ENCODE measurements at places on chromosomes 1 and 21.

DNA sequence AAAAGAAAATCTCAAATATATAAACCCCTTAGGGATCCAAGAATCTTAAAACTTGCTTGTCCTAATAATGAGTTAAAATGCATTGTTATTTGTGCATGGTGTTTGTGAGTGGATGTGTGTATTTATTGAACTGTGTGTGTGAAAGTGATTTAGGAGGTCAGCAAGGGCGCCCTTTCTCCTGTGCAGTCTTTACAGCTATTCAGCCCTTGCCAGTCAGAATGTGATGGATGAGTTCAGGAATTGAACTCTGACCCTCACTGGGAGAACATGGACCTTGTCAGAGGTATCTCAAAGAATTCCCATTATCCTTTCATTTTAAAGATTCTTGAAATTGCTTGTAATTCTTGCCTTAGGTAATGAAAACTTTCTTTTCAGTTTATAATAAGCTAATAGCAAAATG, 493.0 kb upstream of the ADGRL4 start:
- no peak for DNase-seq

GRCh38 chr1:45375104-45376090, 35.2 kb upstream of the MUTYH start:
- DNase-seq, result no peak

- DNase-seq, result no peak
Measured at GRCh38 chr1:230633469-230633868, 8.8 kb upstream of the COG2 start.

DNA sequence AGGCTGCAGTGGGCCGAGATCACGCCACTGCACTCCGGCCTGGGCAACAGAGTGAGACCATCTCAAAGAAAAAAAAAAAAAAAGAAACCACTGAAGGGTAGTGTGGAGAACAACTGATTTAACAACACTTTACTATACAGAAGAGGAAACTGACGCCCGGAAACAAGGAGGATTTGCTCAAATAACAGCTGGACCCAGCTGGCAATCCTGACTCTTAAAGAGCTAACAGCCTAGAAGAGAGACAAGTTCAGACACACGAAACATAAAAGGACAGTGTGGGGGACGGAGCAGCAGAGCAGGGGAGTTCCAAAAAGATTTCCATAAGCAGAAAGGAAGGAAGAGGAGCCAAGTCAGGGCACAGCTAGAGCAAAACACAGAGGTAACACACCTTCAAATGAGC, 4.4 kb downstream of the ECHDC2 start:
- DNase-seq, result no peak

DNA sequence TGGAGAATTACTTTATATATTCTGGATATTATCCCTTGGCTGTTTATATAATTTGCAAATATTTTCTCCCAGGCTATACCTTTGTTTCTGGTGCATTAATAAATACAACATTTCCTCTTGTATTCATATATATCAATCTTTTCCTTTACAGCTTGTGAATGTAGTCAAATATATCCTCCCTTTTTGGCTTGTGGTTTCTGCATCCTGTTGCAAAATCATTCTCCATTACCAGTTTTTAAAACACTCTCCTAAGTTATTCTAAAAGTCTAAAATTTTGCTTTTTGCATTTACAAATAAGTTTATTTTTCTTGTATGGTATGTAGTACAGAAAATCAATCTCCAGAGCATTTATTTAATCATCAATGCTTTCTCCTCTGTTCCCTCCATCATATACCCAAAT, 909.4 kb downstream of the ADGRL2 start:
- no peak for DNase-seq

DNA sequence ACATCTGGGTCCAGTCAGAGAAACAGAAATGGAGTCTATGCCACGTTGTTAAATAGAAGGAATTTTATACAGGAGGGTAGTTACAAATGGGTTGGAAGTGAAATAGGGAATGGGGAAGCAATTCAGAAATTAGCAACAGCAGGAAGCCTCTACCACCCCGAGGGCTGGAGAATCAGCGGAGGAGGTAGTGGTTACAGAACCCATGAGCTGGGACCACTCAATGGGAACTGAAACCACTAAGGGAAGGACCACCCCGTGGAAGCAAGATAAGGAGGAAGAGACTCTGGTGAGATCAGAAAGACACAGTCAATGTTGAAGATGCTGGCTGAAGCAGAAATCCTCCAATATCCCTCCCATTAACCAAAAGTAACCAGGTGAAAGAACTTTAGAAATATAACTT, 15.5 kb upstream of the MAST2 start:
- no peak for DNase-seq

- peak; percentile 93 for DNase-seq
Measured at GRCh38 chr1:178536844-178537371, 24.0 kb downstream of the TEX35 start.

DNA sequence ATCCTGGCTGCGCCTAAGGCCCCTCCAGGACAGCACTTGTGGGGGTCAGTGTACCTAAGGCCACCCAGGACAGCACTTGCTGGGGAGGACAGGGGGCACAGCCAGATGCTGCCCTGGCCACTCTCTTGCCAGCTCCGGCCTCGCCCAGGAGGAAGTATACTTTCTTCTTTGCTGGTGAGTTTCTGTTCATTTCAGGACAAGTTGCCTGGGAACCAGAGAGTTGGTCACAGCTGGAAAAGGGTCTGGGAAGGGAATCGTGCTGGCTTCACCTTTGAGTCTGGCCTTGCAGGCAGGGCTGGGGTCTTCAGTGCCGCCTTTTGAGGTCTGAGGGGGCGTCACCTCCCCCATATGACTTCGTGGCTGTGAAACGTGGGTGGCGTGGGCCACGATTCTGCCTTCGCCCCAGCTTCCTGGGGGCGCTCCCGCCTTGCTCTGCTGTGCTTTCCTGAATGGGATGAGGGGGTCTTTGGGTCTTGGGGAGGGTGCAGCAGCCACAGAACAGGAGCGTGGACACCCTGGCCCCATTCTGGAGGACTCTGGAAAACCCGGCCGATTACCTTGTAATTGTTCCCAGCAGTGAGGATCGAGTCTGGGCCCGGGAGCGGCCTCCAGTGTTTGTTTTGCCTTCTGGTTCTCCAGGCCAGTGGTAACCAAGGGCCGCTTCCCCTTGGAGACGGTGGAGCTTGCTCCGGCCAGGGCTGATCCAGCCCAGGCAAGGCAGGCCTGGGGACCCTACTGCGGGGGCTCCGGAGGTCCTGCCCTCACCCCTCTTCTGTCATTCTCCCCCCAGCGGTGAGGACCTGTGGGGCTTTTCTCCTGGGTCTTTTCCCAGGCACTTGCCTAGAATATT, 45.9 kb downstream of the SPSB1 start:
- no peak for DNase-seq

DNA sequence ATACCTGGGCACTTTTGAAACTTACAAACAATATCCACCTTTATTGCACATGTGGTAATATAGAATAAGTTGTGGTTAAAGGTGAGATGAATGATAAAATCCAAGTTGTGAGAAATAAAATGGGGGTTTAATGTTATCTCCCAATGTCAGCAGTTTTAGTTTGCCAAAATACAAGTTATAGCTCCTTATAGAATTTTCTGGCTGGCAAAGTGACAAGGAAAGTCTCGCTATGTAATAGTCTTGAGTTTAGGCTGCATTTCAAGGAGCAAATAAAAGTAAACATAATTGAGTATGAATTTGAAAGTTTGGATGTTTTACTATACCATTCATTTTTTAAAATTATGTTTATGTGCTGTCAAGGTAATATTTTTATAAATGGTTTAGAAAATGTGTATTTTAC, 15.0 kb upstream of the NEXN start:
- DNase-seq, result no peak

- DNase-seq, result no peak
Measured at GRCh38 chr1:24373044-24373443, 40.5 kb downstream of the STPG1 start.

DNA sequence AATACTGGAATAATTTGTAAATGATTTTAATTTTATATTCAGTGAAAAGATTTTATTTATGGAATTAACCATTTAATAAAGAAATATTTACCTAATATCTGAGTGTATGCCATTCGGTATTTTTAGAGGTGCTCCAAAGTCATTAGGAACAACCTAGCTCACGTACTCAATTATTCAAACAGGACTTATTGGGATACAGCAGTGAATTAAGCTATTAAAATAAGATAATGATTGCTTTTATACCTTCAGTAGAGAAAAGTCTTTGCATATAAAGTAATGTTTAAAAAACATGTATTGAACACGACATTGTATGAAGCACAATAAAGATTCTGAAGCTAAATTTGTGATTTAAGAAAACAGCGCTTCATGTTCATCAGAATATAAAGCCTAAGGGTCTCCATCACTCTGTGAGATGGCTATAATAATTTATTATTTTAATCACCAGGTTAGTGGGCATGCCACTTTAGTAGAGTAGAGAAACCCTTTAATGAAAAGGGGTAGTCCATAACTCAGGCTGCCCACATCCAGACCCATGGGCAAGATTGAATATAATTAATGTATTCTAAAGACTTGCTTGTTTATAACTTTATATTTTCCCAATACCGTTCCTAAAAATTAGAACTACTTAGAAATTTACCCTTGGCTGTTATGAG, 3.2 kb downstream of the CCN1 start:
- no peak for DNase-seq

DNA sequence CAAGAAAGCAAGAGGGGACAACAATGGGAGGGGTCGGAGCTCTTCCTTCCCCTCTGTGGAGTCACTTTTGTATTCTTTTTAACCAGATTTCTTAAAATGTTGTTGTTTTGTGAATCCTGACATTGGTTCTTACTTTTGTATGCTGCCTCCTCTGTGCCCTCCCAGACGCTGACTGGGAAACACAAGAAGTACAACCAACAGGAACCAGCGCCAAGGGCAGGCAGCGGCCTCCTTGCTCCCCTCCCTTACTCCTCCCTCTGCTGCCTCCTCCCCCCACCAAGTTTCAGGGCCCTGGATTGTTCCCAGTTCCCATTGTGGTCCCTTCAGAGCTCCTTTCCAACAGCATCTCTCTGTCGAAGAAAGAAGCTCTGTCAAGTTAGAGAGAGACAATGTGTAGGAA, 111.1 kb downstream of the BRINP2 start:
- DNase-seq, result no peak

DNA sequence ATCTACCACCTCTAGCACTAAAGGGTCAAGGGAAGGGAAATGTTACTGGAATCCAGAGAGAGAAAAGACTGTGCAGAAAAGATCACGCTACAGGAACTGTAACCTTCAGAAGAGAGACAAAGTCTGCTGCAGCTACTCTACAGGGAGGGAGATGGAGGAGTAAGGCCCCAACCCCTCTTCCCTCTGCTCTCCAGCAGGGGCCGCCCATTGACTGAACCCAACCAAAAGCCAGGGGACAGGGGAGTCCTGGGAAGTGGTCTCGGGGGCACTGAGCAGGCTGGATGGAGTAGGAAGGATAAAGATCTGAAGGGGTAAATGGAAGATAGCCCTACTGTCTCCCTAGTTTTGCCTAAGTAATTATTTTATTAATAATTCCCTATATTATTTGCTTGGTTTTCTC, 72.8 kb upstream of the NR5A2 start:
- DNase-seq, result no peak

GRCh38 chr1:67882196-67882958, 49.1 kb upstream of the GNG12 start:
- no peak for DNase-seq

- DNase-seq, result no peak
Measured at GRCh38 chr1:111454859-111455641, 5.8 kb downstream of the ATP5PB start.

- DNase-seq, result no peak
Measured at GRCh38 chr1:202571719-202572339, 138.4 kb downstream of the SYT2 start.

- no peak for DNase-seq
Measured at GRCh38 chr1:186139701-186140100, 235.4 kb downstream of the TPR start.

- no peak for DNase-seq
Measured at GRCh38 chr1:109818271-109818987, 54.7 kb upstream of the EPS8L3 start.

DNA sequence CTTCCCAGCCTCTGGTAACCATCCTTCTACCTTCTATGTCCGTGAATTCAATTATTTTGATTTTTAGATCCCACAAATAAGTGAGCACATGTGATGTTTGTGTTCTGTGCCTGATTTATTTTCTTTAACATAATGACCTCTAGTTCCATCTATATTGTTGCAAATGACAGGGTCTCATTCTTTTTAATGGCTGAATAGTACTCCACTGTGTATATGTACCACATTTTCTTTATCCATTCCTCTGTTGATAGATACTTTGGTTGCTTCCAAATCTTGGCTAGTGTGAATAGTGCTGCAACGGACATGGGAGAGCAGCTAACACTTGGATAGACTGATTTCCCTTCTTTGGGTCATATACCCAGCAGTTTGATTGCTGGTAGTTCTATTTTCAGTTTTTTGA, 51.8 kb downstream of the WDR4 start:
- no peak for DNase-seq

DNA sequence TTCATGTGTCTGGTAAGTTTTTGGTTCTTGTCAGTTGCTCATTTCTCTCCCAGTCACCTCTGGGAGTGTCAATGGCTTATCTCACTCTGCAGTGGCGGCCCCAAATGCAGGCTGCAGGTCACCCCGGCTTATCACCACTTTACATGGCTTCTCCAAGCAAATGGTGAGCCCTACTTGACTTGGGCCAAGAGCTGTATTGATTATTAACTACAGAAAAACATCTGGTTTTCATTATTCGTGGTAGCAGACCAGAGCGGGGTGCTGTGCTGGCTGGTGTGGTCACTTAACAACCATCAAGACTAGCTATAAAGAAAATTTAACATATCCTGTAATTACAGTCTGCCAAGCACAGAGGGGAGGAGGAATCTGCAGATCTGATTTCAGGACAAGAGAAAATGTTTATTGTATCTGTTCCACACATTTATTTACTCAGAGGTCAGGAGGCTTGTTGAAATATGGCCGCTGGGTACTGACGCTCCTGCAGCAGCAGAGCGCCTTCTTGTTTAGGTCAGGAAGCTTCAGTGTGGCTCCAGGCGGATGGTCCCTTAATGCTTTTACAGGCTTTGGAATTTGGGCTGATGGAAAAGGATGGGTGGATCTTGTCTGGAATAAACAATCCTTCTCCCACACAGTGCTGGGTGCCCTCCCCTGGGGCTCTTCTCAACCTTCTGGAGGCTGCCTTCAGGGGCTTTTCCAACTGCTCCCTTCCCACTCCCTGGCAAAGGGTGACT, 87.8 kb downstream of the HLX start:
- DNase-seq, result no peak

DNA sequence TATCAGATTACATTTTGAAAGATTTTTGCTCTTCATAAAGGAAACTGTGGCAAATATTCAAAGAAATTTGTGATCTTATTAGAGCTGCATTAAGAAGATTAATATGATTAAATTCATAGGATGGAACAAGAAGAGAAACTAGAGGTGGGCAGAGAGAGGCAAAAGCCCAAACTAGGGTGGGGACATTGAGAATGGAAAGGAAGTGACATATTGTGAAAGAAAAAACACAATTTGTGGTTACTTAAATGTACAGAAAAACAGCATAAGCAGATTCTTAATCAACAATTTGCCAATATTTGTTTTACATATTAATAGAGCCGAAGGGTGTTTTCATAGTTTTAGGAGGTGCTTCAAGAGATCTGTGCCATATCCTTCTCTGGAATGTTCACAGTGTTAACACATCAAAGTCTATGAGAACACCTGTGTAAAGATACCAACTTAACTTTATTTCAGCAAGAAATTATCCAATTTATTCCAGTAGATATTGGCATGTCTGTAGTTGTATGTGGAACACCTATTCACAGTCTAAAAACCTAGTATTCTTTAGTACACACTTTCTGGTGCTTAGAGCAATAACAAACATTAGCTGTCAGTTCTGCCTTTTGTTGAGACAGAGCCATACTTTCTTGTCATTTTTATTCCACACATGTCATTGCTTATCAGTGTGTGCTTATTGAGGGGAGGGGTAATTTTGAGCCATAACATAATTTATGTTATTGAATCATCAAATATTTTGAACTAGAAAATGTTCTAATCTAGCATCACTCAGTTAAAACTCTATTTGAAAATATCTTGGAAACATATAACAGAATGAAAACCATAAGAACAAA, 401.5 kb downstream of the PTPRC start:
- DNase-seq, result no peak
